Melanocyte of skin (primary cell): ENCODE measurements at places on chromosomes 1 and 21. TPM values are rescaled to one million over a fixed set of nuclear protein-coding genes. Genes with fewer than 3 reads are reported as not detected.

The RPS27 gene
- total RNA-seq, result 738 and 2,129 TPM in 2 replicates

The CD1B gene
- not detected in 2 replicates for total RNA-seq

The CD34 gene
- total RNA-seq, result 0.31 and 0.67 TPM in 2 replicates

The RALGPS2 gene
- total RNA-seq, result 16.2 and 35.6 TPM in 2 replicates

The TSPEAR gene
- total RNA-seq, result not detected in 2 replicates
